ENCODE measurements at places on chromosomes 6 and 20. TPM values are rescaled to one million over a fixed set of nuclear protein-coding genes. Genes with fewer than 3 reads are reported as not detected.

The TRIM10 gene
- not detected for total RNA-seq

The TCF21 gene
- 0.22 TPM for total RNA-seq

The LTB gene
- 0.15 TPM for total RNA-seq

The F13A1 gene
- total RNA-seq = 3.6 TPM

The HLA-DRA gene
- 2.3 TPM for total RNA-seq

The SOBP gene
- 12.6 TPM for total RNA-seq

DNA sequence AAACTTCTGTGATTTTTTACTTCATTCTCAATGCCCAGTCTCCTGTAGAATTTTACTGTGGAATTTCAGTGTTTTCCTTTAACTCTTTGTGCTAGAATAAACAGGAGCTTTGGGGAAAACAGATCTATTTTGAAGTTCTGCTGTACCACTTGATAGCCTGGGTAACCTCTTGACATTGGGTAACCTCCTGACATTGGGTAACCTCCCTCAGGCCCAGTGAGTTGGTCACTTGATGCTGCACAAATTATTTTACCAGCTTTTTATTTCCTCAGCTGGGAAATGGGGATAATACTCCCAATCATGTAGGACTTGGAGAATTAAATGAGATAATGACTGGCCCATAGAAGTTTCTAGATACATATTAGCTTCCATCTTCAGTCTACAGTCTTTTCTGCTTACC lies 137.3 kb upstream of the TOP1 start:
- no peak for DNase-seq

GRCh38 chr6:154998855-154999254 lies 3.7 kb downstream of the TIAM2 start:
- DNase-seq = no peak

GRCh38 chr20:32012159-32012688 lies 2.0 kb downstream of the CCM2L start:
- no peak for DNase-seq

GRCh38 chr6:144778773-144779492 lies 493.8 kb downstream of the UTRN start:
- DNase-seq = no peak

Measured in neural progenitor cell (in vitro differentiated cells).